Calu3 (cell line): ENCODE measurements at places on chromosomes 5 and 9. TPM values are rescaled to one million over a fixed set of nuclear protein-coding genes. Genes with fewer than 3 reads are reported as not detected.

ASPN gene
- total RNA-seq: not detected in 2 replicates

- H3K36me3 ChIP-seq: peaks cover 6% of the 10 kb centered on the region
- no peak overlapping the region for H3K27ac ChIP-seq
- H3K27me3 ChIP-seq: no peaks in the 10 kb centered on the region
- no peak overlapping the region for H3K4me3 ChIP-seq
- H3K4me1 ChIP-seq: no peaks in the 10 kb centered on the region
- no peak for DNase-seq
These were observed 7.5 kb upstream of the NRARP start for GRCh38 chr9:137309368-137310188.

LVRN gene
- 0.14 and 0.71 TPM in 2 replicates for total RNA-seq

SH3PXD2B gene
- total RNA-seq: 20.1 and 25.6 TPM in 2 replicates

DNA sequence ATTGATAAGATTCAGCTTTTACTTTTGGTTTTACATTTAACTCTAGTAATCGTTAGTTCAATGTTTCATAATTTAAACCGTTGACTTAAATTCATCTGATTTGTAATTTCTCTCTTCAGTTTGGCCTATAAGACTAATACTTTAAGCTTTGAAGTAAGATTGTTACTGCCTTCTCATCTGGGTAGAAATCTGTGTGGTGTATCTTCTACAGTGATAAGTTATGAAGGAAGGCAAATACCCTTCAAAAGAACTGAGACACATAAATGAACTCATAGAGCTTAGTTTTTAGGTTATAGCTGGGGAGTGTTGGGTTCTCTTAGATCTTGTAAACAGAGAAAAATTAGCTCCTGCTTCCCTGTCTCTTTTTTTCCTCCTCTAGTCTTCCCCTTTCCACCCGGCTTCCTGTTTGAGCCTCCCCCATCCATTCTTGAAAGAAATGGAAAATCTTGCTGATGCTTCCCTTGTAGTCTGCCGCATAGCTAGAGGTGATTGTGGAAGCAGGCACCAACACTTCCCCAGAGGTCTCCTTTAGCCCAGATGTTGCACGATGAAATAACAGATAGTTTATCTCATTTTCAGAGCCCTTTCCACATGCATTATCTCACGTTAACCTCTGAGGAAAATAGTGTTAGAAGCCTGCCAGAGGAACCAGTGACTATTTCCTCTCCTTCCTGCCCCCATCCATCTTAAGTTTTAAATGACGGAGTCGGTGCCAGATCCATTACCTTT, 2.0 kb upstream of the F2RL2 start:
- no peaks in the 10 kb centered on the region for H3K36me3 ChIP-seq
- no peak overlapping the region for H3K4me3 ChIP-seq
- H3K27ac ChIP-seq: no peak overlapping the region
- H3K27me3 ChIP-seq: no peaks in the 10 kb centered on the region
- no peak for DNase-seq

SPATA31A3 gene
- not detected in 2 replicates for total RNA-seq

DNA sequence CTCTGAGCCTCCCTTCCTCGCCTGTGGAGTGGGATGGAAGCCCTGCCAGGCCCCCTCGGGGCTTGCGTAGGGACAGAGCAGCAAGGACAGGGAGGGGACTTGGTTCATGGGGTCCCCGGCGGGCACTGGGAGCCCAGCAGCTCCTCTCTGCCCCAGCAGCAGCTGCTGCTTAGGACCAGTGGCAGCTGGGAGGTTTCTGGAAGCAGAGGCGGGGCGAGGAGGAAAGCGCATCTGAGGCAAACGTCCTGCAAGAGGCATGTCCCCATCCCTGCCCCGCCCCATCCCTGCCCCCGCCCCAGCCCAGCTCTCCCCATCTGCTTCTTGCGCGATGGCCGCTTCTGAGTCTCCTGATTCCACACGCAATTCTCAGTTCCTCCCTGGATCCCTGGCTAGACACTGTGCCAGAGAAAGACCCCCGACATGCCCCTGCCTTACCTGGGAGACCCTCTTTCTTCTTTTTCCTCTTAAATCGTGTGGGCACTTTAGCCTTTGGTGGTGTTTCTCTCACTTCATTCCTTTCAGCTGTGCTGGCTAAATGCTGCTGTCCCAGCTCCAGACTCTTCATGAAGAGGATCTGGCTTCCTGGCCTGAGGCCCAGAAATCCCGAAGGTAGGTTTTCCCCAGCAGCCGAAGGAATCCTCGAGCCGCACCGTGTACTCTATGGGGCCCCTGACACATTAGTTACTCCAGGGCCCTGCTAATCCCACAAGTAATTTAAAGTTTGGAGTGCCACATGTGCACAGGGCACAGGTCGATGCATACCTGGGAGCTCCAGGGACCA, 4.4 kb upstream of the OR2S2 start:
- no peak overlapping the region for H3K27ac ChIP-seq
- H3K4me1 ChIP-seq: peaks cover 7% of the 10 kb centered on the region
- no peak for DNase-seq

GRCh38 chr9:132193227-132194124, 31.6 kb downstream of the NTNG2 start:
- H3K27ac ChIP-seq: no peak overlapping the region
- H3K4me3 ChIP-seq: no peak overlapping the region
- peaks cover 37% of the 10 kb centered on the region for H3K27me3 ChIP-seq
- H3K4me1 ChIP-seq: no peaks in the 10 kb centered on the region

DNA sequence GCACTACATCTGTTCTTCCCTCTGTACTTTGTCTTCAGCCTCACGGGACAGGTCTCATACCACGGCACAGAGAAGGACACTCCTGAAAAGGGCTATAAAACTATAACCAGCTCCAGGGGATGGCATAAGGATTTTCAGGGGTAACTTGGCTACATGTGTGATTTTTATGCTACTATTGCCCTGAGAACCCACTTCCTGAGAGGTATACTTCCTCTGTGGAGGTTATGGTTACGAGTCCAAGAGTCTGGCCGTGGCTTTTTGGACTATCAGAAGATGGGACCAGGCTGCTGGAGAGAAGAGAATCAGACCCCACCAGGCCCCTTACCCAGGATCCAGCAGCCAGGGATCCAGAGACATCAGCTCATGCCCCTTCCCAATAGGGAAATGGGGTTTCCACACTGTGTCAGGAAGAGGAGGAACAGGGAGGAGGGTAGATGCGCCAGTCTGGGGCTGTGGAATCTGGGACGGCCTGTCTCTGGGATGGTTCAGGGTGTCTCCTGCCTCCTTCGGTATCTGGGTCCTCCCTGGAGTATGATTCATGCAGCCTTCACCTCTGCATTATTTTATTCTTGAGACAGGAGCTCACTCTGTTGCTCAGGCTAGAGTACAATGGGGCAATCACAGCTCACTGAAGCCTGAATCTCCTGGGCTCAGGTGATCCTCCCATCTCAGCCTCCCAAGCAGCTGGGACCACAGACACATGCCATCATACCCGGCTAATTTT, 29.7 kb downstream of the WHRN start:
- no peak overlapping the region for H3K27ac ChIP-seq
- no peaks in the 10 kb centered on the region for H3K4me1 ChIP-seq
- H3K27me3 ChIP-seq: peaks cover 13% of the 10 kb centered on the region
- no peak overlapping the region for H3K4me3 ChIP-seq

FBP2 gene
- not detected in 2 replicates for total RNA-seq

- peaks cover 10% of the 10 kb centered on the region for H3K4me1 ChIP-seq
- DNase-seq: peak; percentile 17
- H3K36me3 ChIP-seq: peaks cover 12% of the 10 kb centered on the region
- H3K27me3 ChIP-seq: peaks cover 51% of the 10 kb centered on the region
- H3K4me3 ChIP-seq: peak overlapping the region; percentile 50
These were observed 160.0 kb downstream of the RMI1 start for GRCh38 chr9:84140535-84141101.

ZNF608 gene
- total RNA-seq: 7.3 and 8.4 TPM in 2 replicates

GRCh38 chr9:89576404-89576839, 28.4 kb upstream of the GADD45G start:
- H3K4me1 ChIP-seq: no peaks in the 10 kb centered on the region
- H3K36me3 ChIP-seq: no peaks in the 10 kb centered on the region
- no peak overlapping the region for H3K4me3 ChIP-seq
- peaks cover 74% of the 10 kb centered on the region for H3K27me3 ChIP-seq
- no peak overlapping the region for H3K27ac ChIP-seq

DNA sequence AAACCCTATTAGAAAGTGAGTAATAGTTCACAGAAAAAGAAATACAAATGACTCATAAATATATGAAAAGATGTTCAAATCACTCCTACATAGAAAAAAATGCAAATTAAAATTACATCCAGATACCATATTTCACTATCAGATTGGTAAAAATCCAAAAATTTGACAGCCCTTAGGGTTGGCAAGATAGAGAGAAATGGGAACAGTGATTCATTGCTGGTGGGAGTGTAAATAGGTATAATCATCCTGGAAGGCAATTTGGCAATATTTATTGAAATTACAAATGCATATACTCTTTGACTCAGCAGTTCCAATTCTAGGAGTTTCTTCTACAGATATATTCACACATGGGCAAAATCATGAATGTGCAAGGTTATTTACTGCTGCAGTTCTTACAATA, 273.5 kb downstream of the NR2F1-AS1 start:
- H3K36me3 ChIP-seq: no peaks in the 10 kb centered on the region
- DNase-seq: no peak
- no peaks in the 10 kb centered on the region for H3K27me3 ChIP-seq
- no peak overlapping the region for H3K4me3 ChIP-seq
- no peak overlapping the region for H3K27ac ChIP-seq

PCDHB1 gene
- not detected in 2 replicates for total RNA-seq
